Astrocyte (in vitro differentiated cells and primary cell): ENCODE measurements at places on chromosomes 4 and X.

GRCh38 chrX:109614951-109615350 is 10.0 kb downstream of the KCNE5 start:
- no peak for DNase-seq

- no peak for DNase-seq
These were observed 11.6 kb downstream of the IL15 start for GRCh38 chr4:141647966-141648365.

DNA sequence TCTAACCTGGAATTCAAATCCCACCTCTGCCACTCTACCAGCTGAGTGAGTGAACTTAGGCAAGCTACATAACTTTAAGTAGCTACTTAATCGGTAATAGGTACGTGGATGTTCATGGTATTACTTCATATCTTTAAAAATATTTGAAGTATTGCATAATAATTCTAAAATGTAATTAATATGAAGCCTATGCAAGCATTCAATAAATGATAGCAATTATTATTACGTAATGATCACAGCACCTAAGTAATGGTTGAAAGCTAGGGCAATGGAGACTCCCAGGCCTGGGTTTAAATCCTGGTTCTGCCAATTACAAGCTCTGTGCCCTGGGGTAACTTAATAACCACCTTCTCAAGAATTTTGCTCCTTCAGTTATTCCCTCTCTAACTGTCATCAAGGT is 26.7 kb downstream of the LHFPL1 start:
- DNase-seq = no peak

DNA sequence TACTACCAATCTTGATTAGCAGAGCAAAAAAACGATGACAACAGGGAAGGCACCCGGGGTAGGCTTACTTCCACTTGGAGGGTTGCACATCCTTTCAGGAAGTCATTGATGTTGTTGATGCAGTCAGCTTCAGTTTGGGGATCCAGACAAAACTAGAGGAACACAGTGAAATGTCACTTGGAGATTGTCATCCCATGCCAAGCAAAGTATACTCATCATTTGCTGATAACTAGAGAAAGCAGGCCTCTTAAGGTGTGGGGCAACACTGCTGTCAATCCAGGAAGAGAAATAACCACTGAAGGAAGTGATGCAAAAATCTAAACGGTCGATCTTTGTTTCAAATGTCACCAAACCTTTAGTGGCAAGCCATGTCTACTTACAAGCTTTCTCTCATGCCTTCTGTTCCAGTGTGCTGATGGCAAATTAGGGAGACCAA is 1.4 kb downstream of the ARHGEF6 start:
- no peak for DNase-seq

DNA sequence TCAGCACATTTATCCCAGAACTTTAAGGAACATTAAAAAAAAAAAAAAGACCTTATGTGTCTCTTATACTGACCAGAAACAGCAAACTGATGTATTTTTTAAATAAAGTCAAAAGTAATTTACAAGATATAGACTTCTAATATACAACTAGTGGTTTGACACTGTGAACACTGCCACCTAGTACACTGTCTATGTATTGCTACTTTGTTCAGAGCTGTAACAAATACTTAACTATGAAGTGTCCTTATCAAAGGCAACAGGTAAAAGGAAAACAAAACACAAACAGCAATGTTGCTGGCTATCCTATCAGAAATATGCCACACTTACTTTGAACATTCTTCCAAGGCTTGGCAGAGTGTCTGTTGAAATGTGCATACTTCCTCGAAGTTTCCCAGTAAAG is 60.4 kb downstream of the CD40LG start:
- DNase-seq = no peak

- DNase-seq = peak; percentile 60
These were observed 62.9 kb upstream of the FRAS1 start for GRCh38 chr4:77994194-77994721.

DNA sequence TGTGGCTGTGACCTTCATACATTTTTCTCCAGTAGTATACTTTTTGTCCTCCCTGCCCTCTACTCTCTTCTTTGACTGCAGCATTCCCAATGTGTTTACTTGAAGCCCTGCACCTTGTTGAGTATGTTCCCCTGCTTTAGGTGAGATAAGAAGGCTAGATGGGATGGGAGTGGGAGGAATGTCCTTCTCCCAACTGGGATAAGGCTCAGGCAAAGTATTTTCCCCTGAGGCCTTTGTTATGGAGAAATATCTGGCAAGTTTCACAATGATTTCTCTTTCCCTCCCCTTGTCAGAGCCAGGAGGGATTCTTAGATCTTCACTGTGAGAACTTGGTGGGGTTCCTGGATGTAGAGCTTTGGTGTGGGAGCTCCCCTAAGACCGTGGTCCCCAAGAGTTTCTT is 131.8 kb downstream of the CLCN5 start:
- no peak for DNase-seq

GRCh38 chr4:26130841-26131432 is 189.9 kb upstream of the RBPJ start:
- no peak for DNase-seq

DNA sequence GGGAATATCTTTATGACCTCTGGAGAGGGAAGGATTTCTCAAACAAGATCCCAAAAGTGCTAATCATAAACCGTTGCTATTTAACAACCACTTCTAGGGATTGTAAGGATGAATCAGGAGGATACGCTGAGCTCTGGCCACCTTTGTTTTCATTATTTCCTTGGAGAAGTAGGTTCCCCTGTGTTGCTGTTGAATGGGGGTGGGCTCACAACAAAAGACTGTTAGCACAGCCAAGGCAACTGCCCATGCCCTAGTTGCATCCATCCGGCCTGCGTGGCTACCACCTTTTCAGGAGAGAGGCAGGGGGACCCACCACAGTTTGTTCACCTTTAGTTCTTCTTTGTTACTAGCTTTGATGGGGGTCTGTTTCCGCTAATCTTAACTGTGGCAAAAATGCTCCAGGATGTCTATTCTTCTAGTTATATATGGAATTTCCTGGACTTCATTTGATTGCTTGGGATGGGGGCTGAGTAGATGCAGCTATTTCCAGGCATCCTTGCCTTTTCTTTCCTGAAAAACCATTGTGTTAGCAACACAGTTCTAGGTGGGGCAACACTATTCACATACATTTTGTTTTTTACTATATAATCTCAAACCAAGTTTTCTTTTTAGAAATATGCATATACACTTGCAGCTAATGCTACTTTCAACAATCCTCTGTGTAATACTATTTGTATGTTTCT is 95.4 kb downstream of the KDR start:
- DNase-seq = no peak

DNA sequence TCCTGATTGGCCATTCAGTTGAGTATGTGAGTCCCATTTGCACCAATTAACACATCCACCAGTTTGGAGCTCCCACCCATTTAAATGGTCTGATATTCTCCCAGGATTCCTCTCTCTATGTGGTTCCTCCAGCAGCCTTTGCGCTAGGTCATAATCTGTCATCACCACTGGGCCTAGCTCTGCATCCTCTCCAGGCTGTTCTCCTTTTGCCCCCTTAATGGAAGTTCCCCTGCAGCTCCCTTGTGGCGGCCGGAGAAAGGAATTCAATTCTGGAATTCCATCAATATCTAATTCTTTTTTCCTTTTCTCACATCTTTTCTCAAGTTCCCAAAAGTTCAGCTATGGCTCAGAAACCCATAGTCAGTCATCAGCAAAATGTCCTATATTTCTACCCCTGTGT is 2184.4 kb upstream of the AGA start:
- DNase-seq = no peak

DNA sequence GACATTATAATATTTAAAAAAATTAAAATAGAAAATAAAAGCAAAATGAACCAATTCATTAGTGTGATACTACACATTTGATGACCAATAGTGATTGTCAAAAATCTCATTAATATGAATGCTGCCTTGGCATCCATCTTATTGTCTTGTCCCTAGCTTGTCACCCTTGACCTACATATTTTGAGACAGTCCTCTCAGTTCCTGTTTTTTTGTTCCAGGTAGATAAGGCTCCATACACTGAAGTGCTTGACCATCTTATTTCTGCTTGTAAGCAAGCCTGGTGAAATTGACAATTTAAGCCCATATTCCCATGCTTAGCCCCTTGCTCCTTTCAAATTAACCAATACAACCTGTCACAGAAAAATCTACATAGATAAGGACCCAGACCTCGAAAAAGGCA is 534.0 kb upstream of the FMR1 start:
- no peak for DNase-seq

GRCh38 chr4:114642173-114642780 is 43.7 kb downstream of the UGT8 start:
- DNase-seq = no peak

GRCh38 chr4:173391701-173392100 is 7.2 kb downstream of the SCRG1 start:
- no peak for DNase-seq

- DNase-seq = no peak
These were observed 285.6 kb downstream of the GPAT3 start for GRCh38 chr4:83821493-83821892.

GRCh38 chrX:154466036-154466435 is 8.0 kb downstream of the PLXNA3 start:
- no peak for DNase-seq

- DNase-seq = no peak
These were observed at the start of gene PNMA6E for GRCh38 chrX:153401133-153401764. Gene PNMA6E, minus strand, starts transcription at chrX:153401350. Its CDS starts 2,501 bp downstream, at chrX:153398849.

DNA sequence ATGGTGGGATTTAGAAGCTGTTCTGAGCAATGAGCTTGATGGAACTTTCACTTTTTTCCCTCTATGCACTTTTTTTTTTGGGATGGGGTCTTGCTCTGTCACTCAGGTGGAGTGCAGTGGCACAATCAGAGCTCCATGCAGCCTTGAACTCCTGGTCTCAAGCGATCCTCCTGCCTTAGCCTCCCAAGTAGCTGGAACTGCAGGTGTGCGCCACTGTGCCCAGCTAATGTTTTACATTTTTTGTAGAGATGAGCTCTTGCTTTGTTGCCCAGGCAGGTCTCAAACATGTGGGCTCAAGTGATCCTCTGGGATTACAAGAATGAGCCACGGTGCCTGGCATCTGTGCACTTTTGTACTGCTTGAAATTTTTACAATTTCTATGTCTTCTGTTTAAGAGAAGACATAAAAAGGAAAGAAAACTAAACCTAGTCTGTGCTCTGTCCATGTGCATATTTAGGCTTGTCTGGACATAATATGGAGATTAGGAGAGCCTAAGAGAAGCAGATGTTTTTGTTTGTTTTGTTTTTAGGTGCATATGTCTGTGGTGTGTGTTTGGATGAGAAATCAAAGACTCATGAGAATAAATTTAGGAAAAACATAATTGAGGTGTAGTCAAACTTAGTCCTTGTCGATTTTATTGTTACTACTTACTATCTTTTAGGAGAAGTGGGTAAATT is 16.5 kb downstream of the PDLIM5 start:
- no peak for DNase-seq

DNA sequence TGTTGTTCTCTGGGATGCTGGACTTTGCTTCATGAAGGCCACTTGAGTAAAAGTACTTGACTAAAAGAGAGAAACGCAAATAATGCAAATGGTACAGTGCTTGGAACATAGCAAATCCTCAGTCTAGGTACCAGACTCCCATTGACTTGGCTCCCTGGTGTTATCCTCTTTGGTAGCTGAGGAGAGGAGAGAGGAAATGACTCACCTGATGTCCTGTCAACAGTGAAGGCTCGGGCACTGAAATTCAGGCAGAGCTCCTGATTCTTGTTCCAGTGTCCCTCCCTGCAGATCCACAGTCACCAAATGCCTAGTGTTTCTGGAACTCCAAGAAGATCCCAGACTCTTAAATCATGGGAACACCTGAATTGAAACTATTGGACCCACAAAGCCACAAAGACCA is 22.5 kb upstream of the TCEAL4 start:
- no peak for DNase-seq

- no peak for DNase-seq
These were observed 63.9 kb downstream of the TRMT44 start for GRCh38 chr4:8504279-8505007.

DNA sequence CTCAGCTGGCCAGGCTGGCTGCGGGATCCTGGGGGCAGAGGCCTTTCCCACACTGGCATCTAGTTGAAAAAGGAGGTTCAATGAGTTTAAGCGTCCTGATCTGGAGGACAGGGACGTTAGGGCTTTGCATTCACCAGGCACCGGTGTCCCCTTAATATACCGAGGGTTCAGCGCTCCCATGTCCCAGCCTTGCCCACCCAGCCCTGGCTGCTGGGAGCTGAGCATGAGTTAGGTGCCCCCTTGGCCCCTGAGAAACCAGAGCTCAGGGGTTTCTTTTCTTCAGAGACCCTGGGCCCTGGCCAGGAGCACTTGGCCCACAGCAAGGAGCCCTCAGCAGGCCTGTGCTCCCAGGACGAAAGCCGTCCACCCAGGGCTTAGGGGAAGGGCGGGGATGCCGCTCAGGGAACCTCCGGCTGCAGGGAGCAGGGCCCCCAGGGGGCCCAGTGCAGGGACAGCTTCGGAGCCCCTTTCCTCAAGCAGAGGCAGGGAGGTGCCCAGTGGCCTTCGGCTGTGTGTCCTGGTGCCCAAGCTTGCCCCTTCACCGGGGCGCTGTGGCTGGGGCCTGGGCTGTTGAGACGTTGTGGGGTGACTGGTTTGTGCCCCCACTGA is 20.9 kb upstream of the DUSP9 start:
- no peak for DNase-seq

DNA sequence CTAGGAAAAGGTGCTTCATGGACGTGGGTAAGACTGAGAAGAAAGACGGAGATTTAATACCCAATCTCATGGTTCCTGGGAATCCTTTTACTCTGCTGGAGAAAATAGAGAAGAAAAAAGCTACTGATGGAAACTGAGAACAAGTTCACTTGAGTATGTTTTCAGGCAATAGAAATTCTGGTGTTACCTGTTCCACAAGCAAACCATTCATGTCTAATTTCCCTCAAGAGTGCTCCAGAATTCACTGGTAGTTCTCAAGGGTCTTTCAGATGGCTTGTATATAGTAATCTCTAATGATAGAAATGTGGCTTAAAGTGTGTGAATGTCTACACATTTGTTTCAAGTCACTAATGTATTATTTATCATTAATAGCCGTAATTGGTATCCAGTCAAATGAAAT is 22.5 kb downstream of the SETD7 start:
- no peak for DNase-seq

- no peak for DNase-seq
These were observed 191.5 kb downstream of the SLIT2 start for GRCh38 chr4:20443015-20443805.

DNA sequence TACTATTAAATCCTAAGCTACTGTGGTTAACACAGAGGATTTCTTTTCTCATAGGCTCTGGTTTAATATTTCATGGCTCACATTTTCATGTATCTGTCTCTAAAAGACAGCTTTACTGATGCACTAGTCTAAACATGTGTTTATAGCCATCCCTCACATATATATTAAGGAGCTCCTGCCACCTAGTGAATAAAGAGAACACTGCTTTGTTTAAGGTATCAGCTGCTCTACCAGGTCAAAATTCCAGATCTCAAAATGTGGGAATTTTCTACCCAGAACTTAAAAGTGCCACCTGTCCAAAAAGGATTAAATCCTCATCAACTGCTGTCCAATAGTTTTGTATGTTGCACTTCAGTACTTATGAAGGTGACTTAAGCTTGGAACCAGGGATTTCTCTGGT is 188.5 kb upstream of the TEX13C start:
- no peak for DNase-seq

DNA sequence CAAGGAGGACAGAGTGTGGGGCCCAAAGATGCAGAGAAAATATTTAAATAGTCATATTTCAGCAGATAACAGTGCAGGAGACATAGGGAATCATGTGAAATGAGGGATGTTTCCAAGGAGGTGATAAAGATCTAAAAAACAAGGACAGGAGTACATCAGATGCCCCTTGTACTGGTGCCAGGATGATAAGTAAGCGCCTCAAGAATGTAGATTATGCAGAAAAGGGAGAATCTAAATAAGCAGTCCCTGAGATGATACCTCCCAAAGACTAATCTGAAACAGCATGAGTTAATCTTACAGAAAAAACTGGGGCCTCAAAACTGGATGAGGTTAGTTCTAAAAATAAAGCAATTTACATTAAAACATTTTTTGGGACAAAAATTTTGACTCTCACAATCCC is 136.1 kb upstream of the WDFY3 start:
- no peak for DNase-seq
